ENCODE measurements at places on chromosomes 1 and 21.

- no peak for DNase-seq
Observed at GRCh38 chr1:241715435-241715834, 63.4 kb downstream of the WDR64 start.

GRCh38 chr1:240869071-240869470 lies 257.1 kb upstream of the GREM2 start:
- no peak for DNase-seq

DNA sequence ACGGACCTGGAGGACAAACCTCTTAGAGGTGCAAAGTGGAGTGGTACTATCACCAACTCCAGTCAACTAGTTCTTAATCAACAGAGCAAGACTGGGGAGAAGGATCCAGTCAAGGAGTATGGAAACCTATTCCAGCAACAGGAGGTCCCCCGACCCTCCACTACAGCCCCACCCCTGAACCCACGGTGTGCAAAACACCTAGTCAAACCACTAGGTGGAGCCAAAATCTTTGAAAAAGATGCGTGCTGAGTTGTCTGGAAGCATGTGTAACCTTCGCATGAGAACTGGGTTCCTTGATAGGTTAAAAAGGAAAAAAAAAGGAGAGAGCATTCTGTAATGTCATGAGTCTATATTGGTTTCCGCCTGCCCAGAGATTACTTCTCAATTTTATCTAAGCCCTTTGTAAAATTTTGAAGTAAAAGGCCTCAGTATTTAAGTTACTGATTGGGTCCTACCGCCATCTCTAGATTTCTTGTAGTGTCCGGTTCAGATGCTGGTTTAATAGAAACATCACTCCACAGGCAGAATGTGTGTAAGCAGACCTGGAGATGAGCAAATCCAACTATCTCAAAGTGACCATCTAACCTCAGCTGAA lies 81.9 kb upstream of the HAO2 start:
- peak; percentile 6 for DNase-seq

DNA sequence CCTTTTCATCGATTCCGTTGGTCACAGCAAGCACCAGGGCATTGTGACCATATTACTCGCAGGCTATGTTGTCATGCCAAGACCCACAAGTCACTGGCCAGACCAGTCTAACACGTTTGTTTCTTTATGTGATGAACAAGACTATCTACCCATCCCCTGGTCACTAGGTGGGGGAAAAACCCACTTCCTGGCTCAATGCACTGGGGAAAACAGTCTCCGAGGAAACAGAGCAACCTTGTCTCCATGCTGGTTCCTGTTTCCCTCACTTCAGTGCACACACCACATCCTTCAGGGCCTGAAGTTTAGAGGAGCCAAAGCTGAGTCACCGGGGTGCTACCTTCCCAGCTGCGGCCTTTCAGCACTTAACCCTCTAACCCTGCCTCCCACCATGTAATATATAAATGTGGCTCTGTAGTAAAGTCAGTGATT lies 20.9 kb downstream of the ERICH3 start:
- DNase-seq, result no peak

DNA sequence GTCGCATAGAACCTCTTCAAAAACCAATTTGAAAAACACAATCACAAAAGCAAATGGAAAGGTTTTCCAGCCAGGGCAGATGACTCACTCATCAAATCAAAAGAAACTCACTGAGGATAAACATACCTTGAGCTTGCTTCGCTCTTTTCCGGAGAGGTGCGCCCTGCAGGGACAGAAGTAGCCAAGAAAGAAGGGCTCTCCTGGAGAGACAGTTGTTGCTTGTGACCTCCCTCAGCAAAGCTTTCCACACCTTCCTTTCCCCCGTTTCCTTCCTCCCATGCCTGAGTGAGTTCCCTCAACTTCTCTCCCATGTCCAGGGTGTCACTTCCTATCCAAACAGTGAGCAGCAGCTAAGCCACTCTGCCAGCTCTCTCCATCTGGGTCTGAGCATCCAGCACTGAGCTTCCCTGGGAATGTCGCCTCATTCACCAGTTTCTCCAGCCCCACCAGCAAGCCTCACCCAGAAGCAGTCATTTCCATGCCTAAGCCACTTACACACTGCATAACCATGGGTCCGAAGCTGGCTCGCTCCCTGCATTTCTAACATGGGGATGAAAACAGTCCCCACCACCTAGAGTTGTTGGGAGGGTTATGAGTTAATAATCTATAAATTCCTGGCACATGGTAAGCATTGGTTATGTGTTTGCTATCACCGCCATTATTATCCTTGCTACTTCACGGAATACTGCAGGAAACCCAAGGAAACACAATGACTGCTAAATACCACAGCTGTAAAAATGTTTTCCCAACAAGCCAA lies 75.0 kb downstream of the PTPN14 start:
- no peak for DNase-seq

- DNase-seq, result no peak
Observed at GRCh38 chr1:192601143-192601542, 25.6 kb downstream of the RGS1 start.

DNA sequence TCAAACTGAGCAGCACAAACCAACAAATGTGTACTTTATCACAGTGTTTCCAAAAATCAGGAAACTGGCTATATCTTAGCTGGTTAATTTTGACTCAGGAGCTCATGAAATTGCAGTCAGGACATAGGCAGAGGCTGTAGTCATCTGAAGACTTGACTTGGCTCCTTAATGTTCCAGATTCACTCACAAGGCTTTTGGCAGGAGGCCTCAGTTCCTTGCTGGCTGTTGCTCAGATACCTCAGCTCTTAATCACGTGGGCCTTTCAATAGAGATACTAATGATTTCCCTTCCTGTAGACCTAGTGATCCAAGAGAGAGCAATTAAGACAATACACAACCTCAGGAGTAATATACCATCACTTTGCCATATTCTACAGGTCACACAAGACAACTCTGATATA lies 537.7 kb downstream of the BRINP3 start:
- no peak for DNase-seq

GRCh38 chr1:6509919-6510291 lies 18.4 kb upstream of the PLEKHG5 start:
- no peak for DNase-seq

DNA sequence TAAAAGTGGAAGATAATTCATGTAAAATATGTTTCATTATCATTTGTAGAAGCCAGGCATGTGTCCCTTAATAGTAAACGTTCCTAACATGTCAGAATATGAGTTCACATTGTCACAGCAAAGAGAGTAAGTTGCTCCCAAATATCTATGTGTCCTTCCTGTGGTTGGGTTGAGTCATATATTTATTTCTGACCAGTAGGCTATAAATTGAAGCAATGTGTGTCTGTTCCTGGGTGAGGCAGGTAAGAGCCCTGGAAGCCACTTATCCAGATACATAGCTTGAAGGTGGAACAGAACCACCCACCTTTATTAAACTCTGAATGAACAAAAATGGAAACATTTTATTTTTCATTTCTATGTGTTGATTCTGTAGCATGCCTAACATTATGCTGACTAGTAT lies 2251.6 kb downstream of the NCAM2 start:
- DNase-seq, result no peak

Data from stimulated activated CD8-positive, alpha-beta memory T cell treated with anti-CD3 and anti-CD28 coated beads, Interleukin-15, amount 100 ng/mL, for 48 hours (primary cell).